GM12892 (cell line): ENCODE measurements at places on chromosomes 4 and X.

DNA sequence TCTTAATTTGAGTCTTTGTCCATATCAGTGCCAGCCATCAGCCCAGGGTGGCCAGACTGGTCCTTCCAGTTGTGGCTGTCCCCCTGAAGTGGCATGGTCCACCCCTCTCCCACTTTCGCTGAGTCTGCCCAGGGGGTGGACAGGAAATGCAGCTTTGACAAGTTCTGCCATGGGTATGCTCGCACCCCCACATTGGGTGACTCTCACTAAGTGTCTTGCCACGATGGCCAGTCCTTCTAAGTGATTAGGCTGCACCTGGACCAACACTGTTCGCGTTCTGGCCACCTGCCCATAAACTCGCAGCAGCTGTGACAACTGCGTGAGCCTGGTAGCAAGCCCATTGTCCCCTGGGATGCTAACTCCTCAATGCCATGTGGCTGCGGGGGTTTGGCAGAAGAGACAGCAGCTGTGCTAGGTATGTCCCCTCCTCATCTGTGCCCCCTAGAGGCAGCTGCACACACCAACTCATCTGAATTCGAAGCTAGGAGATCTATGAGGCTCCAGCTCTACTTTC is 10.0 kb upstream of the LNX1 start:
- DNase-seq = no peak

DNA sequence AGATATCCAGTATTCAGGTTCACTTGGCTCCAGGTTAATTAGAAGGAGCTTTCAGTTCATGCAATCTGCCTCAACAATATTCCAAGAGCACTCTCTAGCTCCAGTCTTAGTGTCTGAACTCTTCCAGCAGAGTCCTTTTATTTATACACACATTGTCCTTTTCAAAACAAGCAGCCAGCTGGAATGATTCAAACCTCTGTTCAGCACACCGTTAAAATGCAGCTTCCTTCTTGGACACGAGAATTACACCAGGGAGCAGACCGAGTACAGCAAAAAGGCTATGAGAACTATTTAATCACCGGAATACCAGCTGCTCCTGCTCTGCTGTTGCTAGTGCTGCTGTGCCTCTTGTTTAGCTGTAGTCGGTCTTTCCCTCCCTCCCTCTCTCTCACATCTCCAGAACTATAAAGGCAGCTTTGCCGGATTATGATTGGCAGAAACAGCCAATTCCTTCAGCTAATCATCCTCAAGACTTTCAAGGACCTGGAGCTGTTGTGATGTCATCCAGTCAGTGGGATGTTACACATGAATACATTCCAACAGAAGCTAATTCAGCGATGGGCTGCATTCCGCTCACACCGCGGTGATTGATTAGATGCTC is at the start of gene NDST4:
Gene NDST4 (minus strand): TSS at position 115 of the 601 bp plus-strand sequence. CDS start 36,584 bp downstream, outside the sequence.
- no peak for DNase-seq

DNA sequence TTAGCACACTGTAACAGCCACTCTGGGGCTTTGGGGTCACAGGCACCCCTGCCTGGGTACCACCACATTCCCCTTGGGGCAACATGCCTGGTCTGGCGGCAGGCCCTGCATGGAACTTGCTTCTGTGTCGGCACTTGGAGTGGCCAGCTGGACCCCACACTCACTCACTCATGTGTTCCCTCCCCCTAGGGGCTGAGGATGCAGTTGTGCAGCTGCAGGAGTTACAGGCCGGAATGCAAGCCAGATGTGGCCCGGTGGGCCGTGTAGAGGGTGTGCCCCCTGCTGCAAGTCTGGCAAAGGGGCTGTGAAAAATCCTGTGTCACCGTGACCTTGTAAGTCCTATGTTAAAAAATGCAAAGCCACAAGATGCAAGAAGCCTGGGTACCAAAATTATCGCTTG is 34.2 kb downstream of the ATXN3L start:
- no peak for DNase-seq

GRCh38 chrX:13694983-13695382 is 6.1 kb downstream of the RAB9A start:
- no peak for DNase-seq

DNA sequence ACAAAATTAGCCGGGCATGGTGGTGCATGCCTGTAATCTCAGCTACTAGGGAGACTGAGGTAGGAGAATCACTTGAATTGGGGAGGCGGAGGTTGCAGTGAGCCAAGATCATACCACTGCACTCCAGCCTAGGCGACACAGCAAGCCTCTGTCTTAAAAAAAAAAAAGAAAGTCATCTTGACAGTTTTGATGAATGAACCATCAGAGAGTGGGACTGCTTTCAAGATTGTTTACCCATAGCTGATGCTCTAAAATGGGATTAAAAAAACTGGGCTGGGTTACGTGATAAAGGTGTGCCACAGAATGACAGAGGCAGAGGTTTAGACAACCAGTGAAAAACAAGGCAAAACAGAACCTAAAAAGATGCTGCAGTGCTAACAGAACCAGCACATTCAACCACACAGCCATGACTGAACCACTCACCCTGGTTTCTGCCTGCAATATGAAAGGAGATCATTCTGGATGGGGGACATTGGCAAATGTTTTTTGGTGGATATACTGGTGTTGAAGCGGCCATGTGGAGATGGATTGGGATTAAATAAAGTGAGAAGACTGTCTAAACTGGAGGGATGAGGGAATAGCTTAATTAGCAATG is 22.2 kb downstream of the GPAT3 start:
- DNase-seq = no peak

- no peak for DNase-seq
These were observed 1619.0 kb downstream of the STIM2 start for GRCh38 chr4:28479666-28480065.

DNA sequence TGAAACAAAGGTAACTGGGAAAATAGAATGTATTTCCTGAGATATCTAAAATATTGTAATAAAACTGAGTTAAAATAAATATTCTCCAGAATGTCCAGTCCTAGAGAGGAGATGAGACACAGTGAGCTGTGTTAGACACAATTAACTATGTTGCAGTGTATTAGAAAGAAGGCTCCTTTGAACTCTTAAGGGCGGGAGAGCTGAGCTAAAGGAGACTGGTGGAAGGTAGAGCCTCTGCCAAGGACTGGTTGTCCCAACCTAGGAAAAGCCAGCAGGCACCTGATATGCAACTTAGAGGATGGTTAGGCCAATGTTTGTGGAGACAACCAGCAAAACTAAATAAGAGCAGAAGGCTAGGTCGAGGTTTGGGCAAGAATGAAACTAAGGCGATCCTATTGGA is 4.3 kb downstream of the ASB11 start:
- DNase-seq = no peak

DNA sequence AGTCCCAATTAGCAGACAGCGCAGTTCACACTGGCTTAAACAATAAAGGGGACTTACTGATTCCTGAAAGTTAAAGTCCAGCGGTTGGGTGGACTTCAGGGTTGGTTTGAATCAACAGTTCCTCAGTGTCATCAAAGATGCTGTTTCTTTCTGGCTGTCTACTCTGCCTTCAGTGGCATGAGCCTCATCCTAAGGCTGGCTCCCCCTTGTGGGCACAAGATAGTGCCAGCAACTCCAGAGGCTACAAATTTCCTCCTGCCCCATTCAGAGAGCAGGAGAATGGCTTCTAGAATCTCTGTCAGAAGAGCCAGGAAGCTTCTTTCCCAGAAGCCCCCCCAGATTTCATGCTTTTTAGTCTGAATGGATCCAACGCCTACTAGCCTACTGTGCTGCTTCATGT is 82.4 kb upstream of the MTM1 start:
- DNase-seq = no peak

- DNase-seq = no peak
These were observed 54.5 kb downstream of the HTRA3 start for GRCh38 chr4:8323947-8324555.

DNA sequence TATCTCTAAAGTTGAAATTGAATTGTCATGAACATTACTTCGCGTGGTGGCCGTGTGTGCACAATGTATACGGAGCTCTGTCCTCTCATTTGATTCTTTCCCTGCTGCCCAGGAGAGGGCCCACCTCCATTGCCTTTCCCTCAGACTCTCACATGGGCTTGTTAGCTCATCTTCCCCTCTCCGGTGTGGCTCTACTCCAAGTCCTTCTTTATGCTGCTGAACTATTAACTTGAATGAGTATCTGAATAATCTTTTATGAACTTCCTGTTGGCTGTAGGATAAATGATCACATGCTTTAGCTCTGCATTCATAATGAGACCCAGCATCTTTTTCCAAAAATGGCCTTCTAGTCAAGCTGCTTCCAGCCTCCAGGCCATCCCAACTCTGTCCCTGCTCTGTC is 68.8 kb upstream of the CLNK start:
- no peak for DNase-seq

DNA sequence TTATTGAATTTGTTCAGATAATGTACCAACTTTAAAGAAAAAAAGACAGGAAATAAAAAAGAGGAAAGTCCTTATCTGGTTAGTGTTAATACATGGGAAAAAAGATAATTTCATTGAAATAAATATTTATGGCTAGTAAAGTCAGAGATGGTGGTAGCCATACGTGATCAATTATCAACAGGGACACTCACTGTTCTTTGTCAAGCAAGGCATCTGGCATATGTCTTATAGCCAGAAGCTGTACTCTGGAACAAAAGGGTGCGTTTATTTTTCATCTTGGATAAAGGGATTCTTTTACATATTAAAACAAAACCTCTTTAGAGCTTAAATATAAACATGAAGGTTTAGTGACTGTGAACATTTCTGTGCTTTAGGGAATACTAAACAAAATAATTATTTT is 26.7 kb downstream of the HDX start:
- no peak for DNase-seq

- DNase-seq = no peak
These were observed 684.0 kb upstream of the MAGEB2 start for GRCh38 chrX:29531336-29531735.

DNA sequence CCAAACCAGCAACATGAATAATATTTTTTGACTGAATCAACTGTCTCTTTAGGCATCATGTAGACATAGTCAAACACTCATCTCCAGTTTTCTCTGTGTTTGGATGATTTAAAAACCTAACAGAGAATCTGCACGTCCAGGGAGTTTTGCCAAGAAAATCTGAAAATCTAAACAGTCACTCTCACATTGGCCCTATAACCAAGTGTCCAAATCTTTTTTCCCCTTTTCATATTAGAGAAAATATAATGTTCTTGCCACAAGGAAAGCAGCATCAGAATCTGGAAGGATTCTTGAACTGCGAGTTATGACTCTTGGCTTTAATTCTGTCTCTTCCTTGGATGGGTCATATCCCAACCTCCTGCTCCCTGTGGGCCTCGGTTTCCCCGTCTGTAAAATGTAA is 8.8 kb upstream of the CHRDL1 start:
- no peak for DNase-seq

DNA sequence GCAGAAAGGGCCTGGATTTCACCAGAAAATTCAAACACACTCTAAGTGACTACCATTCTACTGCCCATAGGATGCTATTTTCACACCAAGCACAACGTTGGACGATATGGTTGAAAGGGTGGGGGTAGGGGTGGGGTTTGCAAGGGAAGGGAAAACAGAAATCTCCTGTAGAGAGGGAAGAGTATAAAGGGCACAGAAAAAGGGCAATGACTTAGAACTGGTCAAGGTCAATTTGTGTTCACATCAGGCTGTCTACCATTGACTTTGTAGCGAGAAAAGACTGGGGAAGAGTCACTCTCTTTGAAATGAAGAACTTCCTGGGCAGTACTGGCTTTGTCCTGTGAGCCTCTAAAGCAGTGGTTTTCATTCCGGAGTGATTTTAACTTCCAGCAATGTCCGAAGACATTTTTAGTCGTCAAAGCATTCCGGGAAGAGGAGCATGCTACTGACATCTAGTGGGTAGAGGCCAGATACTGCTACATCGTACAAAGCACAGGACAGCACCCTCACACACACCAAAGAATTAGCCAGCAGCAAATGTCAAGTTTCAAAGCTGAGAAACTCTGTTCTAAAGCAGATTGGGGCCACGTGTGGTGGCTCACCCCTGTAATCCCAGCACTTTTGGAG is 48.4 kb upstream of the SLC7A3 start:
- DNase-seq = no peak

DNA sequence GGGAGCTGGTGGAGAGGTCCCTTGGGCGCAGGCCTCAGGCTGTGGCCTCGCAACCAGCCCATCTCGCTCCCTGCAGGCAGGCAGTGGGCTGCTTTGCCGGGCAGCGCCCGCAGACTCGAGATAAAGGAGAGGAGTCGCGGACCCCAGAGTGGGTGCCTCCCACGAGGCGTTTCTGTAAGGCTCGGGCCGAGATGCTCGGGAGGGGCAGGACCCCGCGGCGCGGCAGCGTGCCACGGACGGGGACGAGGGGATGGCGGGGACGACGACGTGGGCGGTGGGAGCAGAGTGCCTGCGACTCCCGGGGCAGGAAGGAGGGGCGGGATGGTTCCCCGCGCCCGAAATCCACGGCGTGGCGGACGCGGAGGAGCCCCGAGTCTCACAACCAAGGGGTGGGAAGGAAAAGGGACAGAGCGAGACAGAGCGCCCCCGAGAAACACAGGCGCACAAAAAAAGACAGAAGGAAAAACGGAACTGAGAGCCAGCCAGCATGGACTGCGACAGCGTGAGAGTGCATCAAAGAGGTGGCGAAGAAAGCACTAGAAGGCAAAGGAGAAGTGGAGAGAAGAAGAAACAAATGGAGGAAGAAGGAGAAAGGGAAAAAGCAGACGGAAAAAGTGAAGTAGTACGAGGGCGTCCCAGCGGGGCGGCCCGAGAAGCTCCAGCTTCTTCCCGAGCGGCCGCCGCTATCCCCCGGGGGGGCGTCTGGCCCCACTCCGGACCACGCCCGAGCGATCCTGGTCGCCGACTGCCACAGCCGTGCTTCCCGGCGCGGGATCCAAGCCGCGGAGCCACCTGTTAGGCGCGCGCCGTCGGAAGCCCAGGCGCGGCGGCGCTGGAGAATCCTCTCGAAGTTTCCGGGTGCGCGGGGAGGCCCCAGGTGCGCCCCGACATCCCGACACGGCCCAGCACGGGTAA is 1.5 kb downstream of the BEND4 start:
- peak; percentile 25 for DNase-seq

DNA sequence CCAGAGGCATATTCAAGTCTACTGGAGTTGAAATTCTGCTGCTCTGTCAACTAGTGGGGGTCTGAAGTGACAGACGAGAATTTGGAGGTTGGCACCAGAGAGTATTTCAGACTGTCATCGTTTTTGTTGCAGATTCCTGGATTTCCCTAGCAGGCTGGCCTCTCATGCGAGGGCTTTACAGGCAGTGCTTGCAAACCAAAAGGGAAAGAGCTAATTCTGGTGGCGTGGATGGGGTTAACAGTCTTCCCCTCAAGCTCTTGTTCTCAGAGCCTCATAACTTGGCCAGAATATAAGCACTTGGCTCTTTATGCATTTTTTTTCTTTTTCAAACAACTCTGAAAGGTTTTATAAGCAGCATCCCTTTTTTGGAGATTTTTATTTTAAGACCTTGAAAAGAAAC is at the start of gene SPARCL1:
Gene SPARCL1 (minus strand): TSS at position 190 of the 400 bp plus-strand sequence. CDS start 29,802 bp downstream, outside the sequence.
- DNase-seq = no peak
